Stimulated activated CD4-positive, alpha-beta T cell treated with anti-CD3 and anti-CD28 coated beads, Interleukin-1b, Interleukin-23, amount 100 ng/mL, for 1 hour (primary cell): ENCODE measurements at places on chromosomes 5 and 9.
A peak's percentile ranks its signal among the peaks of the same experiment; 100 is the strongest.

DNA sequence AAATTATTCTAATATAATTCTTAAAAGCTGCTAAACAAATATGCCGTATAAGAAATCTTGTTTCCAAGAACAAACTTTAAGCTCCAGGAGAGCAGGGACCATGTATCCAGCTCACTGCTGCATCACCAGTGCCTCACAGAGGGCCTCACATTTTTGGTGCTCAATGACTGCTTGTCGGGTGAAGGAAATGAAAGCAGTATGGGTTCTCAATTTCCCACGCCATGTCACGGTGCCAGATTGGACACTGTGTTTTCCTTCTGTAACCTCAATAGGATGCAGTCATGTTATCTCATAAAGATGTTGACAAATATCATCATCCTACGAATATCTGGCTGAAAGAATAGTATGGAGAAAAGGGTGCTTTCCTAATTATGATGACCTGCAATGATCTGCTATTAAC lies 64.7 kb downstream of the POU5F2 start:
- DNase-seq: no peak

DNA sequence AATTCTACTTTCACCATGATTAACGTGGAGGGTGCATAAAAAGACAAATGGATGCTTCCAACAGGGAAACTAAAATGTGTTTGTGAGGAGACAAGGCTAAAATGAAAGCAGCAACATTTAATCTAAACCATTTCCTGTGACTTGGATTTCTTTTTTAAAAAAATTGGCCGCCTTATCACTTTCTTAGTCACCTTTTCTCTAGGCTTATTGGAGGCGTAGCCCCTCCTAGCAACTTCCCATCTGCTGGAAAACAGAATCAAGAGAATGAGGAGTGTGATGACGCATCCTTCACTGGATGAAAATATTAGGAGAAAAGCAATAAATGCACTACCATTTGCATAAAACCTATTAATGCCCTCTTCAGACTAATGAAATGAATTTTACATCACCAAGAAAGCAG lies 791 bp upstream of the GPR150 start:
- DNase-seq: no peak

DNA sequence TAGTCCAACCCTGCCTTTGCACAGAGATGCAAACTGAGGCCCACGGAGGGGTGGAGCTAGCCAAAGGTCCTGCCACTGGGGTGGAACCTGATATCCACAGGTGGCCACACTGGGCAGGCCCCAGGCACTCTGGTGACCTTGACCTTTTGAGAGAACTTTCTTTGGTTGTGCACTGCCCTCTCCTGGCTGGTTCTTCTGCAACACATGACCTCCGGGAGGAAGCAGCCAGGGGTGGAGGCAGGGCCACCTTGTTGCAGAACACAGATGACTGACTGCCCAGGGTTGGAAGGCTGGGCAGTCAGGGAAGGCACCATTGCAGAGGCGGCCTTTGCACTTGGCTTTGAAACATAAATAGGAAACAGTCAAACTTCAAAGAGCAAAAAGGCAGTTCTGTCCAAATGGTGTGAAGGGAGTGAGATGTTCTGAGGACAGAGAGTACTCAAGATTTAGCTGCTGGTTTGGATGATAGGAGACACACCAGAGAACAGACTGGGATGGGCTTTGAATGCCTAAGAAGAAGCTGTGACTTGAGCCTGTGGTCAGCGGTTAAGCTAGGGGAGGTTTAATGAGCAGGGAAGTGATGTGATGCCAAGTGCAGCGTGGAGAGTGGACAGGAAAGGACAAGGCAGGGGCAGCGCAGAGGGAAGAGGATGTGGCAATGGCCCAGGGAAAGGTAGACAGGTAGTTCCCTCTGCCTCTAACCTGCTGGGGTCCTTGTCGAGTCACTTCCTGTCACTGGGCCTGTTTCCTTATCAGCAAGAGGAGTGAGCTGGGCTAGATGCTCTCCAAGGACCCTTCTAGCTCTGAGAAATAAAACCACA lies 6.8 kb upstream of the TCOF1 start:
- peak; percentile 11 for DNase-seq

DNA sequence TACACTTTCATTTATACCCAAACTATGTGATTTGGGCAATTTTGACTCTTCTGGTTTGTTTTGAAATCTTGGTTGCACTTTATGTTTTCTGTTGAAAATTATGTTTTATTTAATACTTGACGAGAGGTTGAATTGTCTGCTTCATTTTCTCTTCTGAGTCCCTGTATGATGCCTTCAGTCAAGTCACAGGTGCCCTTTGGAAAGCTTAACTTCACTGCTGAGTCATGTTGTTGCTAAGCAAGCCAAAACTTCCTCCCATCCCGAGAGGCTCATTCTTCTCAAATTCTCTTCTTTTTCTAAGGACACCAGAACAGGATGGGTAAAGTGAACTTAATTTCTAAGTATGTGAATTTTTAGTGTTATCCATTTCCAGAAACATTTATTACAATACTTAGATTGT lies 455.3 kb upstream of the PTGER4 start:
- DNase-seq: no peak

DNA sequence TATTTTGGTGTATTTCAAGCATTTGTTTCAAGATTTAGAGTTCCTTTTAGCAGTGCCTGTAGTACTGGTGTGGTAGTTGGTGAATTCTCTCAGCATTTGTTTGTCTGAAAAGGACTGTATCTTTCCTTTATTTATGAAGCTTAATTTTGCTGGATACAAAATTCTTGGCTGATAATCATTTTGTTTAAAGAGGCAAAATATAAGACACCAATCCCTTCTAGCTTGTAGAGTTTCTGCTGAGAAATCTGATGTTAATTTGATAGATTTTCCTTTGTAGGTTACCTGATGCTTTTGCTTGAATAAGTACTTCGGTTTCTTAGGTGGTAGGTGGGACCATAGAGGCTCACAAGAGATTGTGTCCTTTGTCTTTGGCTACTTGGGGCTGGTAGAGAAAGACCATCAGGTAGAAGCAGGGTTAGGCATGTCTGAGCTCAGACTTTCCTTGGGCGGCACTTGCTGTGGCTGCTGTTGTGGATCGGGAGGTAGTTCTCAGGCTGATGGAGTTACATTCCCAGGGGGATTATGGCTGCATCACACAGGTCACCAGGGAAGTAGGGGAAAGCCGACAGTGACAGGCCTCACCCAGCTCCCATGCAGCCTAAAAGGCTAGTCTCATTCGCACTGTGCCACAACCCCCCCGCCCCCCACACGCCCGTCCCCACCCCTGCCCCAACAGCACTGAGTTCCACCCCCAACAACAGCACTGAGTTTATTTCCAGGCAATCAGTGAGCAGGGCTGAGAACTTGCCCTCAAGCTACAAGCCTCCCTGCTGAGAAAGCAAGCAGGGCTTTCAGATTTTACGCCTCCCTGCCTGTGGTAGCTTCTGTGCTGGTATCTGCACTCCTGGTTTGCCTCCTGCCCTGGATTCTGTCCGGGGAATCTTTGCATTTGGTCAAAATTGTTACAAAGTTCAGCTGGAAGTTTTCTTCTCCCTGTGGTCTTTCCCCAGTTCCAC lies 127.1 kb upstream of the GLRA1 start:
- DNase-seq: no peak

DNA sequence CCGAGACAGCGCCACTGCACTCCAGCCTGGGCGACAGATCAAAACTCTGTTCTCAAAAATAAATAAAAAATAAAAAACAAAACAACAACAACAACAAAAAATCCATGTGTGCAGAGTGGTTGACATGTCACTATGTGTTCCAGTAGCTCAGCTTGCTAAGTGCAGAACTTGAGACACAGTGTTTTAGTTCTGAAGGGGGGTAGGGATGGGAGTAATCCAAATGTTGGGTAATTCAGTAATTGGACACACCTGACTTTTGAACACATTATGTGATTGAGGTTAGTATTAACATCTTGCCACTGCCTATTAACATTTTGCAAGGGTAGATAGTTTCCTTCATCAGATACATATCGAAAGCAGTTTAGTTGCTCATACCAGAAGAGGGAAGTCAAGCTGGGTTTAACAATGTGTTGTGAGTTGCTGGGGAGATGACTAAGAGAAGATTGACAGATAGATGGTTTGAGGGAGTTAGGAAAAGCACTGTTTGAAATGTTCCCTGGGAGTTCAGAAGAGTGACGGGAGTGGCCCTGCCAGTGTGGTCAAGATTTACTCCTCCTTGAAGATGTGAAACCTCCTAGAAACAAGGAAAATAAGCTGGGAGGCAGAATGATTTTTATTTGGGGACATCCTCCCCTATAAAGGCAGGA lies 928 bp downstream of the HACD4 start:
- no peak for DNase-seq

DNA sequence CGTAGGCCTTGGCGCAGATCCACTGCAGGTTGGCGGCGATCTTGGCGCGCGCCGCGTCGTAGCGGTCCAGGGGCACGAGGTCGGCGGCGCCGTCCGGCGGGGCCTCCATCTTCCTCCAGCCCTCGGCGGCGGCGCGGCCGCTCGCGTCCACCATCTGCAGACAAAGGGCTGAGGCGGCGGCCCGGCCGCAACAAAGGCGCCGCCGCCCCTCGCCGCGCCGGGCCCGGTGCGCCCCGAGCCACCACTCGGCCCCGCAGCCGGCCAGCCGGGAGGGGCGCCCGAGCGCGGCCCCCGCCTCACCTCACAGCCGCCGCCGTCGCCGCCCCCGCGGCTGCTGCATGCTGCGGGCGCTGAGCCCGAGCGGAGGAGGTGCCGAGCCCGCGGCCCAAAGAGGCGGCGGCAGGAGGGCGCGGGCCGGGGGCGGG lies 328 bp downstream of the CAMSAP1 start:
- DNase-seq: no peak

- no peak for DNase-seq
These were observed 16.0 kb downstream of the SERINC5 start for GRCh38 chr5:80239680-80240367.

GRCh38 chr5:108660291-108660690 lies 87.4 kb upstream of the FER start:
- DNase-seq: no peak

DNA sequence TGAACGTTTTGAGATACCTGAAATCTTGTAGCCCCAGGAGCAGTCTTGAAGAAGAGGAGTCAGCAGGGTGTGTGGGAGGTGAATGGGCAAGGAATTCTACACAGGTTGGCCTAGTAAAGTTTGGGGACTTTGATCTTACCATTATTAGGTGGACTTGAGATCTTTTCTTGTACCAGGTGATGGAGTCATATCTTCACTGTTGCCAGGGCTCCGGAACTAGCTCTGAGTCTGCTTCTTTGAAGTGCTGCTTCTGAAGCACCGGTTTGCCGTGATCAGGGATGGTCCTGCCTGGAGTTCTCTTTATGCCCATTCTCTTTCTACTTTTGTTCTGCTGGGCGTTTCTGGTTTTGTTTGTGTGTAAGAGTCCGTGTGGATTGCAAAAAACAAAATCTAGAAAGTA lies 27.4 kb downstream of the RCL1 start:
- no peak for DNase-seq

- no peak for DNase-seq
These were observed 345.9 kb upstream of the CD180 start for GRCh38 chr5:67542479-67542878.

DNA sequence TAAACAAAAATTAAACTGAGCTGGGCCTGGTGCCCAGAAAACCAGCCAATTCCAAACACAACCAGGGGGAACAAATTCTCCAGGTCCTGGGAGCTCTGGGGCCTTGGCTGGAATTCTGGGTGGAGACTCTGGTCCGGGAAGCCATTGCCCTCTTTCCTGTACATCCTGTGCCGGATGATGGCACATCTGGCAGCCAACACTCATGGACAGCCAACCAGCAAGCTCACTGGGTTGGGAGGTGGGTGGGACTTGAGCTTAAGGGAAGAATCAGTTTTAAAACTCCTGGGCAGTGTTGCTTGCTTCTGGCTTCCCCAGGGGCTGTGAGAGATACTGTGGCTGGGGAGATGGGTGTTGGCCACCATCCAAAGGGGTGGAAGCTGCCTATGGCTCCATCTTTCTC lies 56.1 kb downstream of the PCDH1 start:
- DNase-seq: no peak

- DNase-seq: no peak
These were observed 417.2 kb upstream of the C9orf72 start for GRCh38 chr9:27990524-27990923.

DNA sequence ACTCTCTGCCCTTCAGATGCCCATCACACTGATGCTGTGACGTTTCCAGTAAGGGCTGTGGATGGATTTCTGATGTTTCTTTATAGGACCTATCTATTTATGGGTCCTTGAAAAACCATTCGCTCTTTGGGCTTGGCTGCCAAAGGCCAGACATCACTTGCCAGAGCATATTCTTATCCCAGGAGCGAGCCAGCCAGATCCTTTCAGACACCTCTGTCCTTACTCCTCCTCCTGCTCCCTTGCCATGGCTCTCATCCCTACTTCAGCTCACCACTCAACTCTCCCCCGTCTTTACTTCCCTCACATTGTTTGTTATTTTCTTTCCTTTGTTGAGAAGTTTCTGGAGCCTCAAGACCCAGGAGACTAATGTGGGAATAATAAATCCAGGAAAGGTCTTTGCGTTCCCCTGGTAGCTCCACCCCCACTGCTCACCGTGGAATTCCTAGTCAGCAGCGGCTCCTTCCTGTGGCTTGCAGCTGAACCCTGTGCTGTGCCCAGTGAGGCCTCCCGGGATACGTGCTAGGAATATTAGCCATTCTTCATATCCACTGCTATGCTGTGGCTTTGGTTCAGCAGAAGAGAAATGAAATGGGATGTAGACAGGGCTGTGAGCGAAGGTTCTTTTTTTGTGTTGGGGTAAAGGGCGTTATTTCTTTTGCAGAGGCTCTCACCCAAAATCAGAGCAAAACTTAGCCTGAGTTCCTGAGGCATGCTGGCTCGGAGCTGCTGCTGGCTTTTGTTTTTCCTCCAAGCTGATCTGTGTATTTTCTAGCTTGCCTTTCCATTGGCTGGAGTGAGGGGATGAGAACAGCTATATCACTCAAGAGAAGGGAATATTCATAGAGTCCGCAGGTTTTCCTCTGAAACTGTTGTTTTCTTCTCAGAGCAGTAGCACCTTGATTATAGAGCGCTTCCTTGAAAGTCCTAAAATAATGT lies 171.1 kb downstream of the SAXO1 start:
- DNase-seq: no peak

DNA sequence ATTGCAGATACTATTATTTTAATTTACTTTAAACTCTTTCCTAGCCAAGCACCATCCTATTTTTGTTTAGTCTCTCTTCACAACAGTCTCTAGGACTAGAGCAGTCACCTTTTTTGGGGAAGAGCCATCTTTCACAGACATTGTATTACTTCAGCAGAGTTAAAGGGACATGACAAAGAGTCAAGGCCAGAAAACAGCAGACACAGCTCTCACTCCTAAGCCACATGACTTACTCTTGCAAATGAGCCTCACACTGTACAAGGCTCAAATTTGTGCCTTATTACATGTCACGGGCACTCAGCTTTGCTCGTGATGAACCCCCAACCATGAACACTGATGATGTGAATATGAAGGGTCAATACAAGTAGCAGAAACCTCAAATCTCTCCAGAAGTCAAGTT lies 104.3 kb downstream of the ZNF608 start:
- DNase-seq: no peak

DNA sequence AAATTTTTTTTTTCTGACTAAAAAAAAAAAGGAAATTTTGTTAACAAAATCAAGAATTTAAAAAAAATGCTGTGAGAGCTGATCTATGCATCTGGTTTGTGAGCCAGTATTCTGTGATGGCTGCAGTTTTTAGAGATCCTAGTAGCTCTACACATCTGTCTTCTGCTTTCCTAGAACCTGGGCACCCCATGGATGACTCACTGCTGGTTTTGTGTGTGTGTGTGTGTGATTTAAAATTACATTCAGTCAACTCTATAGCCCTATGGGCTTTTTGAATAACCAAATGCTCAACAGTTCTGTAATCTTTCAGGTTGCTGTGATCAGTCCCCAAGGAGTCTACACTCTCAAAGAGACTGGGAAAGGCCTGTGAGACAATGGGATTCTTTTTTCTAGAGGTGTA lies 2.5 kb upstream of the PSMD5 start:
- DNase-seq: no peak

- peak; percentile 38 for DNase-seq
These were observed at the start of gene HDHD3 for GRCh38 chr9:113376634-113377567. Gene HDHD3 (minus strand): TSS chr9:113376986. CDS start chr9:113374354, 2,632 bp downstream.
